ENCODE measurements at places on chromosomes 7 and 10.

DNA sequence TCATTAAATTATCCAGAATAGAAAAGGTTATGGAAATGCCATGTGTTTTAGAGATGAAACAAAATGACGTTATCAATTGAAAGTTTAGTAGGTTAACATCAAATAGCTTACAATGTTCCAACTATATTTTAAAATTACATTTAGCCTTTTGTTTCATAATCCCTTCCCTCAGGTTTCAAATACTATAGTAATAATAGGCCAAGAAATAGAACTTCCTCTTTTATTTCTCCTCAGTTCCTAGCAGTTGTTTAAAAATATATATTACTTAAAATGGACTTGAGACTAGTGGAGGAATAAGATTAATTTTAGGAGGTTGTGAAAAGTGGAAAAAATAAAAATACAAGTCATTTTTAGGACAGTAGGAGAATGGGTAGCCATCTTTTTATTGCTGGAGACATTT is 16.4 kb upstream of the PDSS1 start:
- no peak for DNase-seq

GRCh38 chr10:84407388-84408049 is 79.1 kb downstream of the CCSER2 start:
- DNase-seq, result no peak

- DNase-seq, result no peak
Observed at GRCh38 chr7:50181081-50181480, 88.0 kb upstream of the ZPBP start.

GRCh38 chr7:33639552-33640197 is 265.7 kb upstream of the BMPER start:
- DNase-seq, result no peak

GRCh38 chr10:103184615-103185014 is 8.5 kb downstream of the NT5C2 start:
- no peak for DNase-seq
